Esophagus squamous epithelium (tissue), 5 donors: ENCODE measurements at places on chromosomes 11 and 22. TPM values are rescaled to one million over a fixed set of nuclear protein-coding genes. Genes with fewer than 3 reads are reported as not detected.

The EWSR1 gene
- total RNA-seq = 217 TPM

DNA sequence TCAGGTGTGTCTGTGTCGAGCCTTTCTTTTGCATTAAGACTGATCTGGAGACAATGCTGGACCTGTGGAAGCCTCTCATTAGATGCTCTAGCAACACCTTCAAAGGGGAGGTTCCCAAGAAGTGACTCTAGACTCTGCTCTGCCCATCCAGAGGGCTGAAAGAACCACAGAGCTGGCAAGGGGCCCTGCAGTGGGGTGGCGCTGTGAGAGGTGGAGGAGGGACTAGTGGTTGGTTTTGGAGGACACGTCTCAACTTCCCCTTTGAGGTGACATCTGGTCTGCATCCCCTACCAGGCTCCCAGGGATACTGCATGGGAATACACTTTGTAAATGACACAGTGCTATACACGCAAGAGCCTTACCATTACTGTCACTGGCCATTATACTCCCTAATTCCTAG, 34.2 kb upstream of the SYT13 start:
- no peaks in the 10 kb centered on the region for H3K27me3 ChIP-seq
- H3K4me1 ChIP-seq = no peaks in the 10 kb centered on the region
- DNase-seq = no peak
- H3K27ac ChIP-seq = no peak overlapping the region
- H3K4me3 ChIP-seq = no peak overlapping the region
- no peaks in the 10 kb centered on the region for H3K36me3 ChIP-seq

DNA sequence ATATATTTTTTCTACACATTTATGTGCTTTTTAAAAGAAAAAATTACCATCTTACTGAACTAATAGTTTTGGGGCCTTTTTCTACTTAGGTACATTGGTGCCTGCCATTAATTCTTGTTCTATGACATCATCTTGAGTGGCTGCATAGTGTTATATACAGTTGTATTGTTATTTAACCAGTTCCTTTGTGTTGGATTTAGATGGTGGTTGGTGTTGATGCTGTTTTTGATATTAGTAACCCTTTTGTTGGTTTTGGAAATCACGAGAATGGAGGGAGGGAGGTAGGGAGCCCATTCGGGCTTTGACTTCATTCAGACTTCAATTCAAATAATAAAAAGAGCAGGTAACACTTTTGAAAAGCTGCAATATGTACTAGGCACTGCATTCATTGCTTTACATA, 15.4 kb upstream of the C11orf96 start:
- peaks cover 42% of the 10 kb centered on the region for H3K4me1 ChIP-seq
- no peaks in the 10 kb centered on the region for H3K27me3 ChIP-seq
- DNase-seq = no peak
- no peak overlapping the region for H3K27ac ChIP-seq
- no peaks in the 10 kb centered on the region for H3K36me3 ChIP-seq
- H3K4me3 ChIP-seq = no peak overlapping the region

GRCh38 chr11:8911029-8911823, at the start of gene AKIP1:
Gene AKIP1 (plus strand): TSS chr11:8911189. CDS start chr11:8911450, 261 bp downstream.
- peaks cover 2% of the 10 kb centered on the region for H3K4me1 ChIP-seq
- H3K27ac ChIP-seq = peak within 1 kb of the TSS; percentile 97
- peaks cover 5% of the 10 kb centered on the region for H3K36me3 ChIP-seq
- H3K27me3 ChIP-seq = no peaks in the 10 kb centered on the region
- peak; percentile 56 for DNase-seq

- no peaks in the 10 kb centered on the region for H3K27me3 ChIP-seq
- no peak for DNase-seq
- no peaks in the 10 kb centered on the region for H3K4me1 ChIP-seq
- no peaks in the 10 kb centered on the region for H3K36me3 ChIP-seq
- H3K4me3 ChIP-seq = no peak overlapping the region
- H3K27ac ChIP-seq = no peak overlapping the region
Measured at GRCh38 chr11:75913984-75914383, 99.0 kb downstream of the UVRAG start.

The MAP6 gene
- 3.6 TPM for total RNA-seq

DNA sequence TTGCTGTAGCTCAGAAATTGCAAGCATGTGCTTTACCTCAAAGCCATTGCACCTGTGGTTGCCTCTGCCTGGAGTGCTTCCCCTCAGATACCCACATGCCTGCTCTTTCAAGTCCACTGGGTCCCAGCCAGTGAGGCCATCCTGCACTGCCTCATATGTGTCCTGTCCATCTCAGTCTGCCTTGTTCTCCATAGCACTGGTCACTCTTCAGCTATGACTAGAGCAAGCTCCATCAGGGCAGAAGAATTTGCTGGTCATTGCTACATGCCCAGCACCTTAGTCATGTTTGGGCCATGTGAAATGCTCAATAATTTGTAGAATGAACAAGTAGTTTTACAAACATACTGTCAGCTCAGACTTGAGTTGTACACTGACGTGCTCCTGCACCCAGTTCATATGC, 64.4 kb upstream of the HORMAD2 start:
- H3K4me3 ChIP-seq = no peak overlapping the region
- H3K27ac ChIP-seq = no peak overlapping the region
- peaks cover 48% of the 10 kb centered on the region for H3K36me3 ChIP-seq
- no peaks in the 10 kb centered on the region for H3K4me1 ChIP-seq
- no peak for DNase-seq

DNA sequence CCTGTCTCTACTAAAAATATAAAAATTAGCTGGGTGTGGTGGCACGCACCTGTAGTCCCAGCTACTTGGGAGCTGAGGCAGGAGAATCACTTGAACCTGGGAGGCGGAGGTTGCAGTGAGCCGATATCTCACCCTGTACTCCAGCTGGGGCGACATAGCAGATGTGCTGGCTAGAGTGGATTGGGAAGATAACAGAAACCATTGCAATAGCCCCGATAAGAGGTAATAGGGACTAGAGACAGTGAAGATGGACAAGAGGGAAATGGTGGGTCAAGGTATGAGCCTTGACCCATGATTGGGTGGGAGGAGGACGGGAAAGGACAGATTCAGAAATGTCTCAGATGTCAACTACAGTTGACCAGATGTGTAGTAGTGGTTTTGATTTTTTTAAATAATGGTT, 6.1 kb downstream of the SWAP70 start:
- H3K4me3 ChIP-seq = no peak overlapping the region
- no peaks in the 10 kb centered on the region for H3K27me3 ChIP-seq
- H3K4me1 ChIP-seq = peaks cover 3% of the 10 kb centered on the region
- H3K36me3 ChIP-seq = peaks cover 10% of the 10 kb centered on the region
- H3K27ac ChIP-seq = no peak overlapping the region

DNA sequence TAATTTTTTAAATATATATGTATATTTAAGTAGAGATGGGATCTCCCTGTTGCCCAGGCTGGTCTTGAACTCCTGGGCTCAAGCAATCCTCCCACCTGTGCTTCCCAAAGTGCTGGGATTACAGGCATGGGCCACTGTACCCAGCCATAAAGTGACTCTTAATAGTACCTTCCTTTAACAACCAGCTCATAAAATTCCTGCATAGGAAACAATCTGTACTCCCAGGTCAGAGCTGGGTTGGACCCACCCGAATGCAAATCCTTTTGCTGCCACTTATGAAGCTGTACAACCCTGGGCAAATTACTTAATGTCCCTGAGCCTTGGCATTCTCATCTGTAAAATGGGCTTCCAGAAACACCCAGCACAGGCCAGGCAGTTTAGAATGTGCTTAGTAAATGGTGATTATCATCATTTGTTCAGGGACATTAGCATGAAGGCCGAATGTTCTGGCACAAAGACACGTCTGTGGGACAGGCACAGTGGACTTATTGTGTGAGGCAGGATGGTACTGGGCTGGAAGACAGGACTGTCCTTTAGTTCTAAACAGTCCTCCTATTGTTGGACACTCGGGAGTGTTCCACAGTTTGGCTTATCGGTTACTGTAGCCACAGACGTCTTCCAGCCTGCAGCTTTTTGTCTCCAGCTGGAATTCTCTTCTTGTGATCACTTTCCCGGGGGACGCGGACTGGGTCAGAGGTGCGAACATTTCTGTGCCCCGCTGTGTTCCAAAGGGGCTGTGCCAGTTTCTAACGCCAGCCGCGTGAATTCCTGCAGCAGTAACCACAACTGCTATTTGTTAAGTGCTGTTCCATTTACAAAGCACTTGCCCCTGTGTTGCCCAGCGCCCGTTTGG, 6.0 kb downstream of the PDXP start:
- peaks cover 17% of the 10 kb centered on the region for H3K36me3 ChIP-seq
- peaks cover 14% of the 10 kb centered on the region for H3K4me1 ChIP-seq
- DNase-seq = no peak
- H3K4me3 ChIP-seq = no peak overlapping the region
- no peak overlapping the region for H3K27ac ChIP-seq

- H3K4me3 ChIP-seq = no peak overlapping the region
- no peaks in the 10 kb centered on the region for H3K36me3 ChIP-seq
- peak; percentile 35 for DNase-seq
Measured at GRCh38 chr22:39292561-39293074, 26.8 kb downstream of the RPL3 start.

The HTR3A gene
- total RNA-seq = not detected

DNA sequence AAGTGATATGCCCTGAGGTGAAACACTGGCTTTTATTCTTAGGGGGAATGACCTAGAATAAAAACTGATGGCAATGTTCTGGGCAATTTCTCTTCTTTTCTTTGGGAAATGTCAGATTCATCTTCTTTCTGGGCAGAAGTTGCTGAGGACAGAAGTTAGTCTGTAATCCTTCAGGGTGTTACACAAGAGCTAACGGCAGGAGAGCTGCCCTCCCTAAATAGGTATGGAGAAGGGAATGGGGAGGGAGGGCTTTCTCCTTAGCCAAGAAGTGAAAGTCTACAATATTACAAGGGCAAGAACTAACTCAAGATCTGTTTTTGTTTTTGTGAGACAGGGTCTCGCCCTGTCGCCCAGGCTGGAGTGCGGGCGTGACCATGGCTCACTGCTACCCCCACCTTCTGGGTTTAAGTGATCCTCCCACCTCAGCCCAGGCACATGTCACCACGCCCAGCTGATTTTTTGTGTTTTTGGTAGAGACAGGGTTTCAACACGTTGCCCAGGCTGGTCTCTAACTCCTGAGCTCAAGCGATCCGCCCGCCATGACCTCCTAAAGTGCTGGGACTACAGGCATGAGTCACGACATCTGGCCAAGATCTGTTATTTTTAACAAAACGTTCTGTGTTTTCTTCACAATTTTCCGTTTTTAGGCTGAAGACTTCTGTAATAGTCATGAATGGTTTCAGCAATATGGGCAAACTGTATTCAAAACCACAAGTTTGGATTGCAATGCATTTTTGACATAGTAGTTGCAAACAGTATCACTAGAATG, 7.2 kb downstream of the PIWIL4 start:
- no peaks in the 10 kb centered on the region for H3K36me3 ChIP-seq
- DNase-seq = no peak
- H3K27me3 ChIP-seq = no peaks in the 10 kb centered on the region
- H3K27ac ChIP-seq = no peak overlapping the region
- H3K4me1 ChIP-seq = no peaks in the 10 kb centered on the region
- H3K4me3 ChIP-seq = peak overlapping the region; percentile 12

The CHADL gene
- total RNA-seq = 2.7 TPM

- H3K27ac ChIP-seq = peak overlapping the region; percentile 97
- H3K27me3 ChIP-seq = no peaks in the 10 kb centered on the region
- peaks cover 10% of the 10 kb centered on the region for H3K36me3 ChIP-seq
- no peak for DNase-seq
- peaks cover 9% of the 10 kb centered on the region for H3K4me1 ChIP-seq
- H3K4me3 ChIP-seq = peak overlapping the region; percentile 55
Measured at GRCh38 chr11:67118181-67118766, 789 bp upstream of the KDM2A start.

- H3K4me1 ChIP-seq = peaks cover 26% of the 10 kb centered on the region
- H3K27ac ChIP-seq = peak overlapping the region; percentile 89
- no peaks in the 10 kb centered on the region for H3K36me3 ChIP-seq
- peaks cover 10% of the 10 kb centered on the region for H3K27me3 ChIP-seq
- DNase-seq = no peak
Measured at GRCh38 chr22:49853981-49854831, 562 bp downstream of the ZBED4 start.
